ENCODE measurements at places on chromosomes 2 and 18.
A peak's percentile ranks its signal among the peaks of the same experiment; 100 is the strongest.

GRCh38 chr2:85589982-85590791 is 5.4 kb upstream of the RNF181 start:
- DNase-seq = peak; percentile 70

DNA sequence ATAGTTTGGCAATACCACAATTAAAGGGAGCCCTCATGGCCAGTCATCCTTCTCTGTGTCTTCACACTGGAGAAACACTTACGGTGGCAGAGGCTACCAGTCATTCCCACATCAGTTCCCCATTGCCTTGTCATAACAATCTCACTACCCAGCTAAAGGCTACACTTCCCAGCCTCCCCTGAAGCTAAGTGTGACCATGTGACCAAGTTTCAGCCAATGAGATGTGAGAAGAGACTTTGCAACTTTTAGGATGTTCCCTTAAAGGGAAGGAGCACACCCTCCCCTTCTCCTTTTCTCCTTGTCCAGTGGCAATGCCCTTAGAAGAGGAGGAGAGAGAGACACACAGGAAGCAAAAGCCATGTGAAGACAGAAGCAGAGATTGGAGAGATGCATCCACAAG is 89.0 kb upstream of the RAB12 start:
- DNase-seq = no peak

DNA sequence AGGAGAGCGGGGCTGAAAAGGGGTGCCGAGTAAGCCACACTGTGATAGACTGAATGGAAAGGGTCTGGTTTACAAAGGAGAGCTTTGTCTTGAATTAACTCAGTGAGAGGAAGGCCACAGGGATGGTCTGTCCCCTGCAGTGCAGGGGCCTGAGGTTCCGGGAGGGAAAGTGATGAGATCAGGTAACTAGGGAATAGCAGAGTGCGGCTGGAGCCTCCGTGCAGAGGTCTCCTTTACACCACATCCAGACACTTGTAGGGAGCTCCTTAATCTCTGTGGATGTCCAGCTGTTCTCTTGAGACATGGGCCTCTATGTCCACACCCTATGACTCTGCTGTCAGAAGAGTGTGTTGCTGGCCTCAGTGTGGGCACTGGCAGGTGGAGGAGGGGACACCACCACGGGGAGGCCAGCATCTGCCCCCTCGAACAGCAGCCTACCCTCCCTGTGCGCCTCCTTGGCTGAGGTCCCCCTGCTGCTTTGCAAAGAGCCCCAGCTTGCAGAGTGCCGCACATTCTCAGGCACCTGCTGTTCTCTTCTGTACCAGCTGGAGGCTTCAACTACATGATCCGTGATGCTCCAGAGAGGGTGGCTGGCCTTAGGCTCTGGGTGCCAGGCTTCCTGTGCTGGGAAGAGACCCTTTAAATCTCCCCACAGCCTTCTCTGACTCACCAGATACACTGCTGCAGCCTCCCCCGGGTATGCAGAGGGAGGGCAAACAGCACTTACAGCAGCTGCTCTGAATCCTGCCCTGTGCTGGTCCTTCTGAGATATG is 25.9 kb downstream of the ENOSF1 start:
- no peak for DNase-seq

GRCh38 chr2:171540437-171540836 is 18.2 kb downstream of the CYBRD1 start:
- no peak for DNase-seq

GRCh38 chr2:113273027-113273551 is 5.6 kb downstream of the PAX8 start:
- DNase-seq = no peak

GRCh38 chr2:85996591-85996990 is 107.8 kb upstream of the ST3GAL5 start:
- no peak for DNase-seq

Data from NCI-H510A (cell line).